Hippocampal formation (tissue), 2 donors: ENCODE measurements at places on chromosomes 3 and 15.

- no peak for DNase-seq
These were observed 665 bp downstream of the PIGB start for GRCh38 chr15:55319537-55320237.

GRCh38 chr3:61169621-61170251 is 81.5 kb downstream of the FHIT start:
- DNase-seq = no peak

GRCh38 chr3:158093526-158093925 is 12.7 kb downstream of the SHOX2 start:
- DNase-seq = no peak

GRCh38 chr15:91694131-91694830 is 159.2 kb upstream of the SLCO3A1 start:
- no peak for DNase-seq

DNA sequence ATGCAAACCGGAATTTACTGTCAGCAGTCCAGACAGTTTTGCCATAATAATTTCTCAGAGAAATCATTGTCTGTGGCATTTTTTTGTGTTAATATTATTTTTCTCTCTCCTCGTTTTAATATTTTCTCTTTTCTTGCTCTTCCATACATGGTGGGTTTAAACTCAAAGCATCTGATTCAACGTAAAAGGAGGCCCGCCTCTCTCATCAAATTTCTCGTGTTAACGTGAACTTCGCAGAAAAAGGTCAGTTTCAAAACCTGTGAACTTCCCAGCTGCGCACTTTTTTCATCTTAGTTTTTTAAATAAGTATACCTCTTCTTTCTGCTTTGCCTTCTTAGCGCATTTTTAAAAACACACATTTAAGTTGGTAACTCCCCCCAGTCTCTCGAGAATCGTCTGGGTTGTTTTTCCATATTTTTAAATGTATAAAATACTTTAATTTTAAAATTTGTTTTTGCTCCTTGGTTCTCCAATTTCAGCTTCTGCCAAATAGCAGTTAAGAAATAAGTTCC is 9.1 kb downstream of the SHOX2 start:
- no peak for DNase-seq

- no peak for DNase-seq
These were observed 950 bp upstream of the CNTN4 start for GRCh38 chr3:2097641-2098191.

- DNase-seq = no peak
These were observed 4.6 kb downstream of the WDR53 start for GRCh38 chr3:196563721-196564225.

DNA sequence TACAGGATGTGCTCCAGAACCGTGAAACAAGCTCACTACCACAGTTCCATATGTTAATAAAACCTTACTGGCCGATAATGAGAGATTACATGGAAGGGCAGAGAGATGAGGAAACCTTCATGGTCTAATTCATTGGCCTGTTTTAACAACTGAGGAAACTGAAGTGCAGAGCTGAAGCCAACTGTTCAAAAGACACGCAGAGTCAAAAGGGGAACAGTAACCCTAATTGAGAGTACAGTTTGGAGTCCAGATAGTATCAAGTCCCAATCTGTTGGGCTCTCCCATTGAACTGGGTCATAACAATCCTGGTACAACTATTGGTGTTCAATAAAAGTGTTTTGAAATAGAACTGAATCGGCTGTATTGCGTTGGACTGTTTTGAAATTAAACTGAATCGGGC is 69.6 kb downstream of the SLC12A8 start:
- DNase-seq = no peak

DNA sequence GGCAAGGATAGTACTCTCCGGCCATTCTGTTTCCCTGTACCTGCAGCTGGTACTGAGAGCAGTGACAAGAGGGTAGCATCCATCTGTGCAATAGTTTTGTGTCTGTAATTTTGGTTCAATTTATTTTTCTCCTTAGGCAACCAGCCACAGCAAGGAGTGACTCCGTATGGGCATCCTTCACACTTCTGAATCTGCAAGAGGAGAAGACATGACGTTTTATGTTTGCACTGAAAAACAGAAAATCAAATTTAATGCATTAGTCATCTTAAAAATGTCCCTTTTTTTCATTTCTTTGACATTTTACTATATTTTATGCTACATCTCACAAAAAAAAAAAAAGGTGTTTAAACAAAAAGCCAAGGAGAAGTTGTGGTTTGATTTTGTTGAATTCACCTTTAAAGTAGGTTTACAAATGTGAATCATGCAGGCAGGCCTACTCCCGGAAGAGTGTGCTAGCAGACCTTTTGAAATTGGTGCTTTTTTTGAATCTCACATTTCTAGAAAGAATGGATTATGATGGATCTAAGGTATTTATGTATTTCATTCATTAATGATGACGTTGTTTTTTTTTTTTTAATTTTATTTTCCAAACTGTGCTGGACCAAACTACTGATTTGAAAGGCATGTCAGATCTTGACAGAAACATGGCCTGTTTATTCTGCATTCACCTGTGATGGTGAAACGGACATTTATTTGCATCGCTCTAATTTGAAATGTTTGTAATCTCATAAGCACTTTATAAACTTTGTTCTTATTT is 28.1 kb downstream of the IGSF10 start:
- no peak for DNase-seq

- DNase-seq = no peak
These were observed 98.5 kb upstream of the TSC22D2 start for GRCh38 chr3:150309557-150309956.

- no peak for DNase-seq
These were observed 45.7 kb downstream of the PRR23E start for GRCh38 chr3:127238602-127239001.

DNA sequence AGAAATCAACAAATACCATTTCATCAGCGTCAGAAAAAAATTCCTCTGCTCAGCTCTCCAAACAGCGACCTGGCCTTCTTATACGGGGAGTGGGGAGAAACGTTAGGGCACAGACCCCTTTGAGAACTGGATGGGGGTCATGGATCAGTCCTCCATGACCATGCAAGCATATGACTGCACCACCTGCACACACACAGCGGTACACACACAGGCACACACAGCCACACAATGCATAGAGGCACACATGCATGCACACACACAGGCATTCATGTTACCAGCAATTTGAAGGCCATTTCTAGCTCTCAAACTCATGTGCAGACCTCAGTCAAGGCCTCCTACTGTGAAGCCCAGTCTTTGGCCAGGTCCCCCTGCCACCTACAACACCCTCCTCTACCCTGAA is 50.2 kb downstream of the SLC41A3 start:
- DNase-seq = no peak

DNA sequence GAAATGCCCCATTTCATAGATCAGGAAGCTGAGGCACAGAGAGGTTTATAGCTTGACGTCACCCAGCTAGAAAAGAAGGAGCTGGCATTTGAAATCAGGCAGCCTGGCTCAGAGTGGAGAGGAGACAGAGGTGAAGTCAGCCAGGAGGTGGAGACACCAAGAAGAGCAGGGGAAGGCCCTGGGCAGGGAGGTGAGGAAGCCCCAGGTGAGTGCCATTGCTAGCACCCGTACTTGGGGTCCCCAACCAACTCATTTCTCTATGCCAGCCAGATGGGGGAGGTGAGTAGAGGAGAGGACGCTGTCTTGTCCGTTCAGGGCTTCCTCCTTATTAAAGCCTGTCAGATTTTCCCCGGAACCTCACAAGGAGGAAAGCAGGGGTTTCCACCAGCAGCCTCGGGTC is 149.6 kb upstream of the TLE3 start:
- no peak for DNase-seq

DNA sequence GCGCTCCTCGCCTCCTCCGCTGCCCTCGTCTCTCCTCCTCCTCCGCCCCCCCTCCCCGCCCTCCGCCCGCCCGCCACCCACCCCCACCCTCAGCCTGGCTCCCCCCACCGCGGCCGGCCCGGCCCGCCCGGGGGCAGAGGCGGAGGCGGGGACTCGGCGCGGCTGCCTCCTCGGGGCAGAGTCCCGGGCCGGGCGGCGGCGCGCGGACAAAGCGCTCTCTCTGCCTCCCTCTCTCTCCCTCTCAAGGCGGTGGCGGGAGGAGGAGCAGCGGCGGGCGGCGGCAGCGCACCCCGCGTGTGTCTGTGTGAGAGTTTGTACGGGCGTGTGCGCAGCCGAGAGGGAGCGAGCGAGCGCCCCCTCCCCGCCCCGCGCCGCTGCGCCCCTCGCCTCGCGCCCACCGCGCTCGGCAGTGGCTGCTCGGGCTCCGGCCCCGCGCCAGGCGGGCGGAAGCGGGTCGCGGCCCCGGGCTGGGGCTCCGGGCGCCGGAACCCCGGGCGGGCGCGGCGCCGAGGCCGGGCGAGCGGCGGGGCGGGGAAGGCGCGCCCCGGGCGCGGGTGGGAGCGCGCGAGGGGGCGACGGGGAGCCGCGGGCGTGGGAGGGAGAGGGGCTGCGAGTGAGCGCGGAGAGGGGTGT is at the start of gene IGF2BP2:
Gene IGF2BP2 (minus strand): TSS at position 37 of the 633 bp plus-strand sequence. CDS start 82 bp downstream, outside the sequence.
- DNase-seq = no peak

DNA sequence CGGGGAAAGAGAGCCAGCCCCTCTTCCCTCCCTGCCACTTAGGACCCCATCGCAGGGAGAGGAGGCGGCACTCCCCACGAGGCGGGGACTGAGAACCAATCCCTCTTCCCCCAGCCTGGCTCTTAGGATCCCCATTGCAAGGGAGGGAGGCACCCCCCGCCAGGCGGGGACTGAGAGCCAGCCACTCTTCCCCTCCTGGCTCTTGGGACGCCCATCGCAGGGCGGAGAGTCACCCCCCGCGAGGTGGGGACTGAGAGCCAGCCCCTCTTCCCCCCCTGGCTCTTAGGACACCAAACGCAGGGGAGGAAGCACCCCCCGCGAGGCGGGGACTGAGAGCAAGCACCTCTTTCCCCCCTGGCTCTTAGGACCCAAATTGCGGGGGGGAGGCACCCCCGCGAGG is 34.2 kb upstream of the SSUH2 start:
- no peak for DNase-seq

DNA sequence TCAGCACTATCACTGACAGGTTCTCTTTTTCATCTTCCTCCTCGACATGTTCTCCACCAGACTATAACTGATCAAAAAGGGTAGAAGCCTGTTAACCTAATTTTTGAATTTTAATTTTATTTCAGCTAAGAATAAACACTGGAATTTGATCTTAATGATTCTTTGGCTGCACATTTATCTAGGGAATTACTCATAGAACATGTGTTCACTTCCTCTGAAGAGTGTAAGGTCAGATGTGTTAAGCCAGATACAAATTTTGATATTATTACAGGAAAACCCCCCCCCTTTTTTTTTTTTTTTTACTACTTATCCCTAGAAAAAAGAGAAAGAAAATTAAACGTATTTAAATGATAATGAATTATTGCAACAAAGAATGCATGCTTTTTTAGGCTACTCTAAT is 15.0 kb downstream of the DCBLD2 start:
- no peak for DNase-seq

DNA sequence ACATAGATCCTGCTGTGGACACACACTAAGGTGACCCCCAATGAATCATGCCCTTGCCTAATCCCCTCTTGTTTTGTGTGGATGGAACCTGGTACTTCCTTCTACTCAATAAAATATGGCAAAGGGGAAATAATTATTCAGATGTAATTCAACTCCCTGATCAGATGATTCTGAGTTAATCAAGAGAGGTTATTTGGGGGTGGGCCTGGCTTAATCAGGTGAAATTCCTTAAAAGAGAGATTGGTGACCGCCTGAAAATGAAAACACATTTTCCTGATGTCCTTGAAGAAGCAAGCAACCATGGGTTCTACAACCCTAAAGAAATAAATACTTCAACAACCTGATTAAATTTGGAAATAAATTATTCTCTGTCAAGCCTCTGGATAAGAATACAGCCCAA is 8.3 kb upstream of the SLITRK3 start:
- no peak for DNase-seq

DNA sequence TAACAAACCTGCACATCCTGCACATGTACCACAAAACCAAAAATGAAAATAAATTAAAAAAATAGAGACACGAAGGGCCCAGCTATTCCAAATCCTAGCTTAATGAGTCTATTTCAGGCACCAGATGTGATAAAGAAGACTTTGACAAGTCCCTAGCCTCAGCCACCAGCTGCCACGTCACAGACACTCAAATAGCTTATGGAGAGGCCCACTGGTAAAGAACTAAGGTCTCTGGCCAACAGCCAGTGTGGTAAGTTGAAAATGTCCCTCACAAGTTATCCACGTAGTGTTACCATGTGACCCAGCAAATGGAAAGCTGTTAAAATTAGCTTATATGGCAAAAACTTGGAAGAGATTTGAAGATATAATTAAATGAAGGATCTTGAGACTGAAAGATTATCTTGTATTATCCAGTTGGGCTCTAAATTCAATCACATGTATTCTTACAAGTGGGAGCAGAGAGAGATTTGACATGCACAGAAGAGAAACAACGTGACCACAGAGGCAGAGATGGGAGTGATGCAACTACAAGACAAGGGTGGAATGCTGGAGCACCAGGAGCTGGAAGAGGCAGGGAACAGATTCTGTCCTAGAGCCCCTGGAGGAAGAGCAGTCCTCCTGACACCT is 10.9 kb downstream of the ACSBG1 start:
- no peak for DNase-seq

DNA sequence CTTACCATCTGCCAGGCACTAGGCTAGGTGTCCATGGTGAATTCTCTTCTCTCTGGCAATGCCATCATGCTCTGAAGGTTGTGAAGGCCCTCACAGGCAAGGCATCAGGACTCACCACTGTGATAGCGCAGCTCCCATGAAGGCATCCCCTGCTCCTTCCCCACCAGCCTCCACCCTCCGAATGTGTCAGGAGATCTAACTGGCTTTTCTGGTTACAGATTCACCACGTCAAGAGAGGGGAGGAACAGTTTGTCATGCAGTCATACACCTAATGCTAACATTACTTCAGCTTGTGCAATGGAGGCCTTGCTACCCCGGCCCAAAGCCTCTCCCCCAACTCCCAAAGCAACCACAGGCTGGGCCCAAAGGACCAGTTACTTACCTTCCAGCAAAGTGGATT is 8.9 kb upstream of the CMTM8 start:
- no peak for DNase-seq

DNA sequence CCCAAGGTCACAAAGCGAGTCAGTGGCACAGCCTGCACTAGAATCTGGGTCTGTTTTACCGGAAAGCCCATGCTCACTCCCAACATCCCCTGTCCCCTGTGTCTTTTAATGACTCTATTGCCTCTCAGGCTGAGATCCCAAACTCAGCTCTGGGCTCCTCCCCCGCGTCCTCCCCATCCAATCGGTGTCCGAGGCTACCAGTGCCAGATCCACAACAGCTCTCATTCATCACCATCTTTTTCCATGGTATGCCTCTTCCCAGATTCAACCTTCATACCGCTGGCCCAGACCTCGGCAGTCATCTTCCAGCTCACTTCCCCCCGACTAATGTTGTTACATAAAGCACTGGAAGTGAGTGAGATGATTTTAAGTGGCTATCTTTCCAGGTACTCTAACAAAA is 16.1 kb upstream of the KY start:
- DNase-seq = no peak
